CD4-positive, alpha-beta T cell treated with Interleukin-4 for 1 hour (primary cell): ENCODE measurements at places on chromosomes 6 and 20.

DNA sequence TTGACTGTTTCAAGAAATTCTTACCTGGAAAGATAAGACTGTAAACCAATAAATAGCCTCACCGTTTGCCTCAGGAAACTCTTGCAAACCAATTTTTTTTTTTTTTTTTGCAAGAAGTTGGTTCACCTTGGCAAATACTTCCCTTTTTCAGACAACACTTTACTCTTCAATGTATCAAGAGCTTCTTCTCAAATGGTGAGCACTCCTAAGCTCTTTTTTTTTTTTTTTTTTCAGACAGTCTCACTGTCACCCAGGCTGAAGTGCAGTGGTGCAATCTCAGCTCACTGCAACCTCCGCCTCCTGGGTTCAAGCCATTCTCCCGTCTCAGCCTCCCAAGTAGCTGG lies 22.7 kb upstream of the SNTA1 start:
- no peak for DNase-seq

GRCh38 chr6:147212622-147213021 lies 8.4 kb downstream of the STXBP5 start:
- no peak for DNase-seq

DNA sequence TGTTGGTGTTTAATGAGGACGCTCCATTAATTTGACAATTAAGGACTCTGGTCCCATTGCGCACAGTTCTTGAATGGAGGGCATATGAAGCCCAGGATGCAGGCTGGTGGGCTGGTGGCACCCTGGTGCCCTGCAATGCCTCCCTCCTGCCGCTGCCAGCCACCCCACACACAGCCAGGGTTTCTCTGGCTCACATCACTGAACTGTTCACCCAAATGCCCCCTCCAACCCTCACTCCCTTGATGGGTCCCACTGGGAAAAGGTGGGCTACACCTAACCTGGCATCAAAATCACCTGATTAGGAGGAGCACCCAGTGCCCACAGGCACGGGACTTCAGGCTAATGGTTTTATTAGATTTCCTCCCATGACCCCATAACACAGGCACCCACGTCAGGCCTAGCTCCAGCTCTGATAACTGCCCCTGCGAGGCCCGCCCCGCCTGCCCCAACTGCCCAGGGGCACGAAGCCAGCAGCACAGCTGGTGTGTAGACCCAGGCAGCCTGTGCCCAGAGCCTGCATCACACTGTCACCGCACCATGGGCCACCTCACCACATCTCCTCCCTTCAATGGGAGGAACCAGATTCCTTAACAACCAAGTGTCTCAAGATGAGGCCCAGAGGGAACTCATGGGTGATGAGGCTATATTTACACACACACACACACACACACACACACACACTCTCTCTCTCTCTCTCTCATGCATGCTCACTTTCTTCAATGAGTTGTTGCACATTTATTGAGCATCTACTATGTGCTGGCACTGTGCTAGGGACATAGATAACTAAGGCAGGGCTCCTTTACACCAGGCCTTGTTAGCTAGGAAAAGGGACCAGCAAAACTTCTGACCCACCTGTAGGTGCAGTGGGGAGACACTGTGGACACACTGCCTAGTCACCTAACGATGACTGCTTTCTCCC lies 107.3 kb downstream of the NOL4L start:
- no peak for DNase-seq

DNA sequence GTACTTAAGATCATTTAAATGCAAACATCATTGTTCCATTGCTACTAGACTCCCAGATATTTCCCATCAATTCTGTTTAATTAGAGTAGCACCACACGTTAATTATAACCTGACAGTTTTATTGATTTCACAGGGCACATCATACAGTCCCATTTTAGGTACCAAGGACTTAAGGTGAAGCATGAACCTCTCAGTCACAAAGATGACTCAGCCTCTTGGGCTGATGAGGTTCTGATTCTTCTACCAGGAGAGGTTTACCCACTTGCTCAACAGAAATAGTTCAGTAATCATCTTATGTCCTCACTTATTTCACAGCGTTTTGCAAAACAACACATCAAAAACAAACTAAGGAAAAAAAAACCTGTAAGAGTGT lies 98.5 kb downstream of the HIVEP2 start:
- no peak for DNase-seq

GRCh38 chr6:109349419-109349987 lies 32.8 kb downstream of the CD164 start:
- DNase-seq, result no peak

DNA sequence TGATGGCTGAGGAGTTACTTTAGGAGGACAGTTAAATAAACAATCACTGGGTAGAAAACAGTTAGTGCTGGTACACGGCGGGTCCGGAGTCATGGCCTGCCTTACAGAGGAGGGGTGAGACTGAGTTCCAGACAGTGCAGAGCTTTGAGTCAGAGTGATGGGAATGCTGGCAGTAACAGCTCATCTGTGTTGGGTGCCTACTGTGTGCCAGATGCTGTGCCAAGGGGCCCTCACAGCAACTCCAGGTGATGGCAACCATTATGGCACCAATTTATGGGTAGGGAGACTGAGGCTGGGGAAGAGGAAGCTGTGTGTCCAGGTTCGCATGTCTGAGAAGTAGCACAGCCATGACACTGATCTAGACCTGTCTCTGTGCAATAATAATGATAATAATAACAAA lies 132.6 kb downstream of the CEBPB start:
- no peak for DNase-seq
